ENCODE measurements at places on chromosomes 5 and 9.

GRCh38 chr9:126947529-126947928 is 32.9 kb downstream of the RALGPS1 start:
- DNase-seq, result peak; percentile 61

DNA sequence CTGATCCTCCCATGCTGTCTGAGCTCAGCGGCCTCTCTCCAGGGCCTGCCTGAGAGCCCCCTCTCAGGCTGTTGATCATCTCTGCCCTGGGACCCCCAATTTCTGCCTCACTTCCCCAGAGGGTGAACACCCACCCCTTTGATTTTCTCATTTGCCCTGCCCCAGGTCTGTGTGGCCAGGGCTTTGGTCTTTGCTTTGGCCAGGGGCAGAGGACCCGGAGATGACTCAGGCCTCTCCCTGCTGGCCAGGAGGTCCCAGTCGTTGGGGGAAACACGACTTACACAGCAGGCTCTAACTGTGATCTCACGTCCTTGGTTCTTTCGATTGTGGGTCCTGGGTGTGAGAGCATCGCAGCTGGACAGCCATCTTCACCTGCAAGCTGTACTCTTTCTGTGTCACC is 1.1 kb upstream of the ADAMTS2 start:
- no peak for DNase-seq

DNA sequence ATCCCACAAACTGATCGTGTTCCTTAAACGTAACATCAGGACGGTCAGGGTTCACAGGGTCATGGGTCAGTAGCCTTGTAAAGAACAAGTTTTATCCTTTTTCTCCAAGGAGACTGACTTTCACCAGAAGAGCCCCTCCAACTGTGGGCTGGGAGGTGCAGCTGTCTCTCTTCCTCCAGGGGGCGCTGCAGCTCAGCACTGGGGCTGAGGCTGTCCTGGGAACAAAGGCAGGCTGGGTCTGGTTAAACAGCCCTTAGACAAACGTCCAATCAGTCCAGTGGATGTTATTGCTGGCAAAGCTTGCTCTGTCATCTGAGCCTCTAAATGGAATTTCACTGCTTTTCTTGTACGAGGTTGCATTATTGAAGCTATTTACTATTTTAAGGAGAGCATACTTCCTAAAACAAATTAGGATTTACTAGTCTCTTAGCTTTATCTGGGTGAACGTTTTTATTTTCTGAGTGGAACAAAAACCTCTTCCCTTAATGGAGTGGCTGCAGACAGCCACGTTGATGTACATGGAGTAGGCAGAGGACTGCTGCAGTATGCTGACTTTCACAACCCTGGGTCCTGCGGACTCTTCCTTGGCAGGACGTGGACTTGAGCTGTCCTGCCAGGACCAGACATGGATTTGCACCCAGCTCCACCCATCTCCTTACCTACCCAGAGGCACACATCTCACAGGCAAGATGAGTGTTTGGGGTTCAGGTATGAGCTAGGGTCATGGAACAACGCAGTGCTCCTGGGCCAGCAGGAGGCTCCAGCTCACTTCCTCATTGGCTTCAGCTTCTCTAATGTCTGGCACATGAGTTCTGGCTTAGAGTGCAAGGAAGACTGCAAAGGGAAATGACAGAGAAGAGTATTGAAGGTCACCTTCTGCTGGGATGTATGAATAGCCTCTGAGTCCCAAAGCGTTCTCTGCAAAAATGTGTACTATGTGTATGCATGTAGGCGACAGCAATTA is 7.8 kb downstream of the EXOSC2 start:
- DNase-seq, result peak; percentile 91

GRCh38 chr9:91589101-91589553 is 165.5 kb upstream of the NFIL3 start:
- no peak for DNase-seq

- peak; percentile 57 for DNase-seq
Measured at GRCh38 chr9:94855903-94856302, 129.4 kb downstream of the AOPEP start.

GRCh38 chr5:16615741-16616535 is 859 bp downstream of the RETREG1 start:
- no peak for DNase-seq

GRCh38 chr5:16784843-16785791 is 151.0 kb downstream of the MYO10 start:
- peak; percentile 19 for DNase-seq

GRCh38 chr5:42840269-42840668 is 28.6 kb upstream of the SELENOP start:
- no peak for DNase-seq

DNA sequence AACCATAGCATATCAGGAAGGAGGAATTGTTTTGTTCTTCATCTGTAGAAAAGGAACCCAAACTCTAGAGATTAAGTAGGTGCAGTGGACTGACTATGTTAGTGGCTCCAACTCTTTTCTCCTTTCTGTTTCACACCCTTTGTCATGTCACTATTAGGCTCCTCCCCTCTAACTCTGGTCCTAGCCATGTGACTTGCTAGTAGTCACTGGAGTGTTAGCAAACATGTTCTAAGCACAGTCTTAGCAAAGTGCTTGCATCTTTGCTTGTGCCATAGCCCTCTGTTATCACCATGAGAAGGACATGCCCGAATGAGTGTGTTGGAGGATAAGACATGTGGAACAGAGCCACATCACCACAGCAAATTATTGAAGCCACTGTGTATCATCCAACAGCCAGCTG is 55.4 kb upstream of the PPP3R2 start:
- DNase-seq, result no peak

DNA sequence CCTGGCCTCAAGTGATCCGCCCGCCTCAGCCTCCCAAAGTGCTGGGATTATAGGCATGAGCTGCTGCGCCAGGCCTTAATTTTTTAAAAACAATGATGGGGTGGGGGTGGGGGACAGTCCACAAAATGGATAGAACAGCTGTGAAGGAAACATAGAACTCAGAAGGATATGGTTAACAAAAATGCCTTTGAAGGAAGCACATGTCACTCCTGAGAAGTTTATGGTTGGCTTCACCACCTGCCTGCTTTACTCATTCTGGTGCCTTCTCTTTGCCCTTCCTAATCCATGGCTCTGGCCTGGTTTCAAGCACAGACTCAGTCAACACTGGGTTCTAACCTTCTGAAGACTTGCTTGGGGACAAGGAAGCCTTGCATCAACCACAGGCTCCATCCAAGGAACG is 10.3 kb downstream of the BAG1 start:
- no peak for DNase-seq

DNA sequence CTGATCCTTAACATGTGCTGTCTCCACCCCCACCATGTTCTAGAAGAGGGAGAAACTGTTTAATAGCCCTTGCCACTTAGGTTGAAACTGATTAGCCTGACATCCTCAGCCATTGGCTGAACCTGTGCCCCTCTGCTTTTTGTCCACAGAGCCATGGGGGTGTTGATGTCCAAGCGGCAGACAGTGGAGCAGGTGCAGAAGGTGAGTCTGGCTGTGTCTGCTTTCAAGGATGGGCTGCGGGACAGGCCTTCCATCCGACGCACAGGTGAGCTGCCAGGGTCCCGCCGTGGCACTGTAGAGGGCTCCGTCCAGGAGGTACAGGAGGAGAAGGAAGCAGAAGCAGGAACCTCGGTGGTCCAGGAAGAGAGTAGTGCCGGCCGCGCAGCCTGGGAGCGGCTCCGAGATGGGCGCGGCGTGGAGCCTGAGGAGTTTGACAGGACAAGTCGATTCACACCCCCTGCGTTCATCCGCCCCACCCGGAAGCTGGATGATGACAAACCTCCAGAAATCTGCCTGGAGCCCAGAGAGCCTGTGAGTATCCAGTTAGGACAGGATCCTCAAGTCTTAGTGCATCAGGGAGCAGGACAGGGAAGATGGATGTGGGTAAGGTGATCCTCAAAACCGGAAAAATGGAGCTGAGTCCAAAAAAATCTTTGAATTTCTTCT is 13.2 kb downstream of the PHF24 start:
- DNase-seq, result no peak
